Forelimb muscle (tissue), 1 donor: ENCODE measurements at places on chromosomes 3 and 15. TPM values are rescaled to one million over a fixed set of nuclear protein-coding genes. Genes with fewer than 3 reads are reported as not detected.

EAF2 gene
- 8.1 TPM for polyA plus RNA-seq

PLA2G4B gene
- 7.8 TPM for polyA plus RNA-seq

CHRFAM7A gene
- polyA plus RNA-seq: 2.3 TPM

LIPC gene
- 0.49 TPM for polyA plus RNA-seq

ADAMTS7 gene
- polyA plus RNA-seq: 13.7 TPM

DISP2 gene
- polyA plus RNA-seq: 1.4 TPM

OR5K2 gene
- not detected for polyA plus RNA-seq

PLSCR2 gene
- polyA plus RNA-seq: not detected

HTR3E gene
- not detected for polyA plus RNA-seq

ELL3 gene
- polyA plus RNA-seq: 1.8 TPM

VGLL3 gene
- polyA plus RNA-seq: 25.9 TPM

DNASE1L3 gene
- polyA plus RNA-seq: 0.86 TPM

SCN11A gene
- polyA plus RNA-seq: 2.5 TPM

ANXA2 gene
- 362 TPM for polyA plus RNA-seq

SERINC4 gene
- polyA plus RNA-seq: 0.42 TPM

NR2F2 gene
- 39.0 TPM for polyA plus RNA-seq

CHDH gene
- polyA plus RNA-seq: 1.00 TPM

ABHD2 gene
- 18.5 TPM for polyA plus RNA-seq

ZNF654 gene
- 10.0 TPM for polyA plus RNA-seq

BBX gene
- polyA plus RNA-seq: 42.0 TPM

FEZF2 gene
- not detected for polyA plus RNA-seq

ZBTB20 gene
- polyA plus RNA-seq: 2.6 TPM

MAGI1 gene
- polyA plus RNA-seq: 12.3 TPM
